Left ventricle myocardium inferior (tissue), 1 donor: ENCODE measurements at places on chromosomes 1 and 21. TPM values are rescaled to one million over a fixed set of nuclear protein-coding genes. Genes with fewer than 3 reads are reported as not detected.

DNA sequence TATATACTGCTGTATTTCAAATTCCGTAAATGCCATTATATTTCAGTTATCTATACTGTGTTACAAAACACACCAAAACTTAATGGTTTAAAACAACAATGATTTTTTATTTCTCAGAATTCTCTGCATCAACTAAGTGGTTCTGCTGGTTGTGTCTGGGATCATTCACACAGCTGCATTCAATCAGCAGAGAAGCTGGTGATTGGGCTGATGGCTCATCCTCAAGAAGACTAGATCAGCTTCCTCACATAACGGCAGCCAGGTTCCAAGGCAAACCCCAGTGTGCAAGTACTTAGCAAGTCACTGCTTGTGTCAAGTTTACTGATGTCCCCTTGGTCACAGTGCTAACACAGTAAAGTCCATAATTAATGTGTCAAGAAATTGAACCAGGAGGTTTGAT lies 86.3 kb upstream of the VANGL1 start:
- no peak for DNase-seq

GRCh38 chr1:173152598-173152997 lies 54.5 kb downstream of the TNFSF4 start:
- DNase-seq, result no peak

- no peak for DNase-seq
Observed at GRCh38 chr1:64878931-64879611, 87.3 kb downstream of the JAK1 start.

Gene KANK4
- 0.11 TPM for total RNA-seq

GRCh38 chr21:34613679-34614627 lies 960 bp downstream of the RCAN1 start:
- DNase-seq, result no peak

- no peak for DNase-seq
Observed at GRCh38 chr1:156006666-156007376, 13.9 kb downstream of the SSR2 start.

DNA sequence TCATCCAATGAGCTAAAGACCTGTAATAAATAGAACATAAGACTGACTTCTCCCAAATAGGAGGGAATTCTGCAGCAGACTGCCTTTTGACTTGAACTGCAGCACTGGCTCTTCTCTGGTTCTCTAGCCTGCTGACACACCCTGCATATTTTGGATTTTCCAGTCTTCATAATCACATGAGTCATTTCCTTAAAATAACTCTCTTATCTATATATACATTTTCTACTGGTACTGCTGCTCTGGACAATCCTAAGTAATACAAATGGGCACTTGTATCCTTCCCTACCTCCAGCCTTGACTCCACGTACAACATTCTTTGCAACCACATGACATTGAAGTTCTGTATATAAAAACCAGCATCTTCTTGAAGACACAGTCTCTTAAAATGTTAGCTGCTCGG lies 429.4 kb upstream of the TMPRSS15 start:
- no peak for DNase-seq

- peak; percentile 41 for DNase-seq
Observed at GRCh38 chr1:155241069-155241679, 14.1 kb downstream of the ENTREP3 start.

DNA sequence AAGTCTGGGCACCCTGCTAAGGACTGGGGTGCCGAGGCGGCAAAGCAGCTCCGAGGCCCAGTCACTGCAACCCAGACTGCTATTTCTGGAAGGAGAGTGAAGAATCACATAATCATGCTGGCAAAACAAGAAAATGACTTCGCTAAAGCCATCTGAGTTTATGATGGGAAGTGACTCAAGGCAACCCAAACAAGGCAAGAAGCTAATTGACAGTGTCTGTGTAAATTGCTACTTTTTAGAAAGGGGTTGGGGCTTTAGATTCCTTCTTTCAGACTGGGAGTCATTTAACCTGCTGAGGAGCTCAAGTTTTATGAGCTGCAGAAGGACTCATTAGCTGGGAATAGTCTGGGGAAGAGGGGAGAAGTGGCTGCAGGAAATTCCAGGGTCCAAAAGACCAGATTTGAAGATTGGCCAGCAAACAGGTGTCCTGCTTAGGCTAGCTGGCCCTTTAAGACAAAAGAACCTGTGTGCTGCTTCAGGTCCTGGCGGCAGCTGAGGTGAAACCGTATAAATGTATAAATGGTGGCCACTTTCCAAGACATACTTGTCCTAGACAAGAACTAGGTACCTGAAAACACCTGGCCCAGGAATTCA lies 28.1 kb downstream of the TSHB start:
- no peak for DNase-seq

- no peak for DNase-seq
Observed at GRCh38 chr1:210603123-210603522, 274.4 kb downstream of the HHAT start.

Gene KRTAP6-2
- total RNA-seq, result not detected

- DNase-seq, result no peak
Observed at GRCh38 chr1:13667691-13668090, 32.3 kb upstream of the PRDM2 start.

- DNase-seq, result no peak
Observed at GRCh38 chr1:153769221-153769620, 6.0 kb upstream of the SLC27A3 start.

Gene TNFRSF9
- total RNA-seq, result not detected

Gene LCE1B
- total RNA-seq, result not detected

DNA sequence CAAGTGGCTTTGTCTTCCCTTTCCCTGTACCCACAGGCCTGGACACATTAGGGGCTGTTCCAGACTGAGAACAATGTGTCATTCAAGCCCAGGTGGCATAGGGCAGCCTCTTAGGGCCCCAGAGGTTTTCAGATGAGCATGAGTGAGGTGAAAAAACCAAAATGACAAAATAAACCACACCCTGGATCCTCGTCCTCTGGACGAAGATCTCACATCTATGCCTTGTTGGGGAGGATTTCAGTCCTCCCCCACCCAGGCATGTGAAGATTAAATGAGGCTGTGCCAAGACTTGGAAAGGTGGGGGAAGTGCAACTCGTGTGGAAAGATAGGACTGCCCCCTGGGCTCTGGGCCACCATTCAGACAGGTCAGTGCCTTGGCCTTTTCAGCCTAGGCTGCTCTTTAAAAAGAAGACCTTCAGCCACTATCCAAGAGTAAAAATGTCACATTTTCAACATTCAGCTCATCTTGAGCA lies 32.8 kb upstream of the IL19 start:
- no peak for DNase-seq

GRCh38 chr1:61013189-61013945 lies 69.0 kb upstream of the NFIA start:
- no peak for DNase-seq

DNA sequence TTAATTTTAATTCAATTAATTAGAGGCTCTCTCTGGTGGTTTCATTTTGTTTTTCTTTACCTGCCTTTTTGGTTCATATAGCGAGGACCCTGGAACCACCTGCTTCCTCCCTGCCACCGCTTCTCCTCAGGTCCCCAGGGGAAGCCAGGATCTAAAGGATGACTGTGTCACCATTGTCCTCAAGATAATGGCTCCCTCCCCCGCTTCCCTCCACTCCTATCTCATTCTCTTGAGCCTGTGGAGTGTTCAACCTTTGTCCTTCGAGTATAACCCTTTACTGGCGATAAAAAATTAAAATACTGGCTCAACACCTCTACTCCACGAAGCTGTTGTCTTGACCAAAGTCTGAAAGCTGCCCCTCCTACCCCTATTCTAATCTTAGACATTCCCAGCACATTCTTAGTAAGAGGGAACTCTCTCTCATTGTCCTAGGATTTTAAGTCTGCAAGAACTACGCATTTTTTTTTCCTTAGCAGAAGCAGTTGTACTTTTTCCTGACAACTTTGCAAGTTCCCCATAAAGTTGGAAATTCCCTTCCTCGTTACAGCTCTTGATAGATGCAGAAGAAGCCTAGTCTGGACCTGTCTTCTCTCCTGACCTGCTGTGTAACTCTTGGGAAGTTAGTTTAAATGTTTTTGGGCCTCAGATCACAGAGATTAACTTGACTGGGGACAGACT lies 12.6 kb upstream of the MAPKAPK2 start:
- DNase-seq, result no peak

GRCh38 chr1:178011465-178011828 lies 41.6 kb upstream of the SEC16B start:
- DNase-seq, result no peak

- no peak for DNase-seq
Observed at GRCh38 chr1:204130981-204131892, 20.6 kb downstream of the ETNK2 start.

DNA sequence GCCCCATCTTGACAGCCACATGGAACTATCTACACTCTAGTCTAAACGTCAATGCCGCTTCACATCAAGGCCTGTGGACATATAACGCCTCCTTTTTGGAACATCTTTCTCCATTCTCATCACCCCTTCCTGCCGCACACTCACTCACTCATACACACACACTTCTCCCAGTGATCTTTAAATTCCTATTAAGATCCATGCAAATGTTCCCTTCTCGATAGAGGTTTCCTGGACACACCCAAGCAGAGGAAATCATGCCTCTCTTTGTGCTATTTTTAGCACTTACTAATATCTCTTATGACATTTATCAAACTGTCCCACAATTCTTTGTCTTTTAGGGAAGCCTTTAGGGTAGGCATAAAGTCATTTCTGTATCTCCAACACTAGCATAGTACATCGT lies 28.2 kb upstream of the SLAMF9 start:
- no peak for DNase-seq

Gene PLA2G2F
- not detected for total RNA-seq

Gene VASH2
- 1.2 TPM for total RNA-seq

DNA sequence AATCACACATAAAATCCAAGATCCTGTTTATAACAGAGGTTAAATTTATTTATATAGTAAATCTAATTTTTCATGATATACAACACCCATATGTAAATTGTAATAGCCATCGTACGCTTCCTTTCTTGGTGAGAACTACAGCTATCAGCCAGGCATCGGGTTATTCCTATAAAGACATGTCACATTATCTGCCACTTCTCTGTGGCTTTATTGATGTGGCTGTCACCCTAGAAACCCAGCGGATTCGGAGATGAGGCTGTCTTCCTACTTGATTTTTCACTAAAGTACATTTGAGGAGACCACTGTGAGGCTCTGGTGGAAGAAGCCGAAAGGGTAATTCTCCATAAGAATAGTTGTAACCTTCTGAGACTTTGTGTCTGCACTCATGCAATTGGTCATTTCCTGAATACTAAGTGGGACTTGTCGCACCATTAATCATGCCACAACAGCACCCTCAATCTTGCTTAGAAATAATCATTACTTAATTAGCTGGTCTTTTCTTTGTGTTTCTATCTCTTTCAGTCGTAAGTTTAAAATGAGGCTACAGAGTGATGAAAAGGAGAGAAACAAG lies 106.0 kb downstream of the NTNG1 start:
- DNase-seq, result no peak

- no peak for DNase-seq
Observed at GRCh38 chr1:227917081-227917950, 30.4 kb downstream of the WNT9A start.

Gene ZNF695
- total RNA-seq, result not detected

DNA sequence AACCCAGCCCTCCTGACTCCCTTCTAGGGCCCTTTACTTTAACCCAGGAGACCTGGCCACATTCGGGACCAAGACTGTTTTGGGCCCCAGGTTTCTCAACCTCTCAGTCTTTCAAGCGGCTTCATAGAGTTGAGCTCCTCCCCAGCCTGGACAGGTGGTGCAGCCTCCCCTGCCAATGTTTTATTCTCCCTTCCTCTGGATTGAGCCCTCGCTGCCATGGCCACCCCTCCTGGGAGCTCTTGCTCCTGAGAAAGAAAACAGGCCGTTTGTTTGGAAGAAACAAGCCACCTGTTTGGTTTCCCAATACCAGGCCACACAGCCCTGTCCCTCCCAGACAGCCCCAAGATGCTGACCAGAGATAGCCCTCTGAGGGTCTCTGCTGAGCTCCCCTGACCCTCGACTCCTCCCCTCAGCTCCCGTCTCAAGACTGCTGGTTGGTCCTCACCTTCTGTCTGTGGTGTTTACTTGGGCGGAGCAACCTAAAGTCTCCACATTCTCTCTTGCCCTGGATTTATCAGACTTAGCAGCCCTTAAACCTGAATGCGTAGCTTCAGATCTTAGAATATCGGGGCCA lies 3.3 kb downstream of the TMEM51 start:
- no peak for DNase-seq

Gene PTPN7
- total RNA-seq, result 0.44 TPM

Gene ANXA9
- total RNA-seq, result 0.14 TPM

GRCh38 chr1:224683936-224684335 lies 67.8 kb downstream of the CNIH3 start:
- no peak for DNase-seq

- no peak for DNase-seq
Observed at GRCh38 chr1:1869469-1869868, 21.4 kb downstream of the GNB1 start.

Gene CR1L
- total RNA-seq, result not detected

GRCh38 chr1:60692031-60692430 lies 390.3 kb upstream of the NFIA start:
- DNase-seq, result no peak

DNA sequence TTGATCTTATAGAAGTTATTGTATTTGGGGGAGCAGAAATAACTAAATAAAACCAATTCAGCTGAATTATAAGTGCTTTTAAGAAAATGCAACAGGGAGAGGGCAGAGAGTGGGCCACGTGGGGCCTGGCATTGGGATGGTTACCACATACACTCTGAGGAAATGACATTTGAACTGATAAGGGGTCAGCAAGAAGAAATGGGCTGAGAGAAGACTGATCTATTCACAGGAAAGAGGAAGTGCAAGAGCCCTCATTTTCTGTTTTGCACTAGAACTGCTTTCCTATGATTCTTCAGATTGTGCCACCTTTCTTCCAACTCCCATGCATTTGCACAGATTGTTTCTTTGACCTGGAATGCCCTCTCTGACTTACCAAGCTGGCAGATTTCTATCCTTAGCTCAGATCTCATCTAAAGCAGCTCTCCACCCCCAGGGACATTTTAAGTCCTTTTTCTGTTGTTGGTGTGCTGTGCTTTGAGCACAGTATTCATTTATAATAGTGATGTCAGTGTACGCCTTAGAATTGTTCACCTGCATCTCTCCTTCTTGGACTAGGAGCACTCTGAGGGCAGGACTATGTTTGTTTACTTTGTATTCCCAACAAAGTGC lies 115.9 kb downstream of the FGGY start:
- DNase-seq, result no peak

- DNase-seq, result no peak
Observed at GRCh38 chr1:155160128-155160527, 13.0 kb downstream of the KRTCAP2 start.

Gene MNDA
- total RNA-seq, result 2.7 TPM

DNA sequence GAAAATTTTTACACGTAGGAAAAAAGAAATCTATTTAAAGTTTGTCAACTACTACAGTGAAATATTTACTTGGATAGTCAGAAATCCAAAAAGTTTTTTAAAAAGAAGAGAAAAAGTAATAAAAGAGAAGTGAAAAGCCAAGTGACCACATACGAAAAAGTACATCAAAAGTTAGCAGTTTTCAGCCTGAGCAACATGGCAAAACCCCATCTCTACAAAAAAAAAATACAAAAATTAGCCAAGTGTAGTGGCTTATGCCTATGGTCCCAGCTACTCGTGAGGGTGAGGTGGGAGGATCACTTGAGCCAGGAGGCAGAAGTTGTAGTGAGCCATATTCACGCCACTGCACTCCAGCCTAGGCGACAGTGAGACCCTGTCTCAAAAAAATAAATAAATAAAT lies 5.2 kb upstream of the MR1 start:
- no peak for DNase-seq
